ENCODE measurements at places on chromosomes 1 and 21. TPM values are rescaled to one million over a fixed set of nuclear protein-coding genes. Genes with fewer than 3 reads are reported as not detected.

DNA sequence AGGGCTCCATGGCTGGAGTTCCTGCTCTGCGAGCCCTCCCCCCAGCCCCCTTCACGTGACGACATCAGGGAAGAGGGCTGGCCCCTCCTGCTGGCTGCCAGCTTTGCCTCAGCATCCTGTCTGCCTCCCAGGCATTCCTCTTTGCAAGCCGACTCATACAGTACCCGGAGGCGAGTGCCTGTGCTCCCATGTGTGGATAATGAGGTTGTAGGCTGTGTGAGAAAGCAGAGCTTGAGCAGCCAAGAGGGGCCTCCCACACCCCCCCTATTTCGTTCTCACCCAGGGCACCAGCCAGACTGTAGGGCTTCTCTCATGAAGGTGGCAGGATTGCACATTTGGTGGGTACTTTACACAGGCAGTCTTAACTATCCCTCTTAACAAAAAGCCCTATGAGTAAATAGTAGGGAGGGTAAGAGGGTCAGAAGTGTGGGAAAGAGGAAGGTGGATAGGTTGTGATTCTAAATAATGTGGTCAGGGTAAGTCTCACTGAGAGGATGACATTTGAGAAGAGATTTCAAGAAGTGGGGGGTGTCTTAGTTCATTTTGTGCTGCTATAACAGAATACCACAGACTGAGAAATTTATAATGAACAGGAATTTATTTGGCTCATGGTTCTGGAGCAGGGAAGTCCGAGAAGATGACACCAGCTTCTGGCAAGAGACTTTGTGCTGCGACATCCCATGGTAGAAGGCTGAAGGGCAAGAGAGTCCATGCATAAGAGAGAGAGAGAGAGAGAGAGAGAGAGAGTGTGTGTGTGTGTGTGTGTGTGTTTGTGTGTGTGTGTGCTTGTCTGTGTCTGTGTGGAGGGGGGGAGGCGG lies 113.5 kb downstream of the OMA1 start:
- no peak for DNase-seq

DNA sequence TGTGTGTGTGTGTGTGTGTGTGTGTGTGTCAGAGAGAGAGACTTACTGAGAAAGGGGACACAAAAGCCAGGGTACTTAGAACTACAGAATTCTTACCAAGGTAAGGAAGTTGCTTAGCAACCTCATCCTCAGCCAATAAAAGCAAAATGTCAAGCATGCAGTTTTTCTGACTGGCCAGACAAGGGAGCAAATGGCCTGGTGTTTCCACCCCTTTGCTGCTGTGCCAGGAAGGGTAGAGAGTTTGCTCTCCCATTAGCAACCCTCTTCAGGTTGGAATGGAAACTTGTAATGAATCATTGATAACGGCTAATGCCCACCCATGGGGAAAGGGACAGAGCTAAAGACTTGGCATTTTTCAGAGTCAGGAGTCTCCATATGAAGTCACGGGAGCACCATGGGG lies 10.6 kb downstream of the RXRG start:
- DNase-seq, result no peak

- DNase-seq, result no peak
Measured at GRCh38 chr1:27596986-27597385, 7.0 kb downstream of the AHDC1 start.

Gene PLPPR4
- total RNA-seq, result 0.36 TPM

Gene MYCL
- 4.2 TPM for total RNA-seq

DNA sequence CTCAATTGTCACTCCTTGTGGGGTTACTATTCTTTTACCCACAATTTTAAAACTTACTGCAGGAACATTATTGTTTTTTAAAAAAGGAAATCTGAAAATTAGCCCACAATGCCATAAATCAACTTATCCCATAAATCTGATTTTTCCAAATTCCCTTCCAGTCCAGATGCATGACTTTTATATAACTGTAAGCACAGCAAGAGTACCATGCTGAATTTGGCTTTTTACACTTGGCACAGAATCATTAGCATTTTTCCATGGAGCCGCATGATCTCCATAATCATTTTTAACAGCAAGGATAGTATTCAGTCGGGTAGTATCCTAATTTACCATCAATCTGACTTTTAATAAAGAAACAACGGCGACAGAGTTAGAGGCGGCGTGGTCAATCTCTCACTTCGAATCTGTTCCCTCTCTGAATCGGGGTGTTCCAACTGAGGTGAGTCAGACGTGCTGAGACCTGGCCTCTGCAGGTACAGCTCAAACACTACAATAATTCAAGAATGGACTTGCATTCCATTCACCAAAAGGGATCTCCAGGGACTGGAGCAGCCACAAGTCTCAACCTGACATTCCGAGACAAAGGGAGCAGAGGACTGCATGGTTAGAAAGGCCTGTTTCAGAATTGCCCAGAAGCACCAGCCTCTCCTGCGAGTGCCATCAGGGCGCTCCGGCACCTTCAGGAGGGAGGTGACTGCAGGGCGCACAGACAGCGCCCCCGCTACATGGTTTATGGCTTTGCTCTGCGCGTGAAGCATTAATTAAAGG lies 48.9 kb downstream of the SLC66A1 start:
- DNase-seq, result no peak

DNA sequence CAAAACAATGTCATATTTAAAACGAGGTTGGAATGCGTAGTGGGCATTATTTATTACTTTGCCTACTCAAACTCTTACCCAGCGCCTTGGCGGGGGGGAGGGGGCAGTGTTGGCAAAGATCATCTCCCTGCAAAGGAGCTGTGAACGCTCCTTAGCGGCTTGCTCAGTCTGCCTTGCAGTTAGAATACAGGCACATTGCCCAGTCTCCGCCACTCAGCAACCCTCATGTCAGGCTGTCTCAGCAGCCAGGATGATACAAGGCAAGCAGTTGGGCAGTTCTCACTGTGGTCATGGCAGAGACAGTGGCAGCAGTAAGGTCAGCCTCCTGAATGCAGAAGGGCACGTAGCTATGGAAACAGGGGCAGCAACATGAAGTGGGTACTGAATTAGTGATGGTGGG lies 170.4 kb upstream of the KCNK2 start:
- DNase-seq, result no peak

Gene GJA9
- 2.7 TPM for total RNA-seq

Measured in mucosa of descending colon (tissue), 3 donors.